ENCODE measurements at places on chromosomes 7 and 10.
A peak's percentile ranks its signal among the peaks of the same experiment; 100 is the strongest.

- no peak for DNase-seq
These were observed 32.8 kb downstream of the AGAP3 start for GRCh38 chr7:151119055-151119415.

- no peak for DNase-seq
These were observed 59.3 kb downstream of the BMPER start for GRCh38 chr7:33964417-33965182.

DNA sequence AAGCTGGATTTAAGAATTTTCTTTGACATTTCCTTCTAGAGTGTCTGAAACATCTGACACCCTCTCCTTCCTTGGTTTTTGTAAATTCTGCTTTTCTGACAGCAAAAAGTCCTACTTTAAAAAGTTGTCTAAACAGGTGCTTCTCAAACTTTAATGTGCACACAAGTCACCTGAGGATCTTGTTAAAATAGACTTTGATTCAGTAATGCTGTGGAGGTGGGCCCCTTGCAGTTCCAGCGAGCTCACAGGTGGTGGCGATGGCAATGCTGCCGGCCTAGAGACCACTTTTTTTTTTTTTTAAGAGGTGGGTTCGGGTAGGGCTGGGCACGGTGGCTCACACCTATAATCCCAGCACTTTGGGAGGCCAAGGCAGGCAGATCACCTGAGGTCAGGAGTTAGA is 77.1 kb downstream of the ABCC2 start:
- DNase-seq: no peak

DNA sequence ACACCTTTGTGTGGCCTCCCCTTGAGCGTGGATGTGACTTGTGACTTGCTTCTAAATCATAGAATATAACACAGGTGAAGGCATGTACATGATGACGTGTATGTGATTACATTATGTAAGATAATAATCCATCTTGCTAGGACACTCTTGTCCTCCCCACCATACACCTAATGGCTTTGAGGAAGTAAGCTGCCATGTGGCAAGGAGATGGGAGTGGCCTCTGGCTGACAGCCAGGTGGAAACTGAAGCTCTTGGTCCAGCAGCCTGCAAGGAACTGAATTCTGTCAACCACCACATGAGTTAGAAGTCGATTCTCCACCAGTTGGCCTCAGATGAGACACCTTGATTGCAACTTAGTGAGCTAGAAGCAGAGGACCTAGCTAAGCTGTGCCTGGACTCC is 67.4 kb upstream of the ELN start:
- no peak for DNase-seq

GRCh38 chr10:110840923-110841428 is 30.8 kb upstream of the PDCD4 start:
- DNase-seq: no peak

GRCh38 chr7:141860207-141860606 is 18.9 kb upstream of the PRSS37 start:
- DNase-seq: no peak

GRCh38 chr7:132321387-132321786 is 254.9 kb downstream of the PLXNA4 start:
- DNase-seq: no peak

DNA sequence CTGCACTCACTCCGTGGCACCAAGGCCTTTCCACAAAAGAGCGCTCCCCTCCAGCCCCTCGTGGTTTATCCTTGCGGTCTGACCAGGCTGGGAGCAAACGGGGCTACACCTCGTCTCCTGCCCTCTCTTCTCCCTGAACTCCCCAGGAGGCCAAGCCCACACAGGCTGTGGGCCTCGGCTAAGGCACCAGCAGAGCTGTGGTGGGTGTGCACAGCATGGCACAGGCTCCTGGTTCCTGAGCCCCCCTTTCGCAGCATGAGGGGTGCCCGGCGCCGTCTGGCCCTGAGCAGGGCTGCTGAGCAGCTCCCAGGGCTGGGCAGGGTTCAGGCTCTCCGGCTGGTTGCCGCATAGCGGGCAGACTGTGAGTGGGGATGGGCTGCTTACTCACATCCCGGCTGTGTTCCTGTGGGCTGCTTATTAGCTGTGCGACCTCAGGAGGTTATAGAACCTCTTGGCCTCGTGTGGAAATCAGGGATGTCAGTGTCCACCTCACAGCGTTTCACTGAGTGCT is 90.4 kb downstream of the ZMIZ1 start:
- no peak for DNase-seq

DNA sequence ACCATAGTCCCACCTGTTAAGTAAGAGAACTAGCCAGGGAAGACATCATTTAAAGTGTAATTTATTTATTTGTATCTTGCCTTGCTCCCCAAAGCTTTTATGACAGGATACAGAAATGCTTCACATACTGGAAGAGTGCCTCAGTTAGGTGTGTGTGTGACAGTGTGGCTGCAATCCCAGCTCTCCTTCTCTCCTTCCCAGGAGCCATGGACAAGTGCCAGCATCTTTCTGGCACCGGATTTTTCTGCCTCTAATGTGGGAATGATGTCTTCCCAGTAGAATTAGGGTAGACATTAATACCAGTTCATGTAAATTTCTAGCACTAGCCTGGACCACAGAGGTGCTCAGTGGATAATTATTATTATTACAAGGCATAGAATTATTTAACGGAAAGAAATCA is 30.3 kb upstream of the ATXN7L1 start:
- DNase-seq: no peak

- no peak for DNase-seq
These were observed 41.6 kb upstream of the FOXI2 start for GRCh38 chr10:127695431-127695830.

- DNase-seq: no peak
These were observed 36.7 kb downstream of the EGFR start for GRCh38 chr7:55055479-55055878.

GRCh38 chr7:94446308-94446707 is 51.6 kb downstream of the COL1A2 start:
- no peak for DNase-seq

GRCh38 chr7:33039903-33040292 is 22.7 kb downstream of the NT5C3A start:
- no peak for DNase-seq

- DNase-seq: peak; percentile 55
These were observed 75.5 kb downstream of the PAPSS2 start for GRCh38 chr10:87734987-87735827.

GRCh38 chr10:3330663-3331062 is 158.1 kb upstream of the PITRM1 start:
- DNase-seq: no peak

GRCh38 chr10:124033887-124034218 is 59.5 kb downstream of the CHST15 start:
- no peak for DNase-seq

DNA sequence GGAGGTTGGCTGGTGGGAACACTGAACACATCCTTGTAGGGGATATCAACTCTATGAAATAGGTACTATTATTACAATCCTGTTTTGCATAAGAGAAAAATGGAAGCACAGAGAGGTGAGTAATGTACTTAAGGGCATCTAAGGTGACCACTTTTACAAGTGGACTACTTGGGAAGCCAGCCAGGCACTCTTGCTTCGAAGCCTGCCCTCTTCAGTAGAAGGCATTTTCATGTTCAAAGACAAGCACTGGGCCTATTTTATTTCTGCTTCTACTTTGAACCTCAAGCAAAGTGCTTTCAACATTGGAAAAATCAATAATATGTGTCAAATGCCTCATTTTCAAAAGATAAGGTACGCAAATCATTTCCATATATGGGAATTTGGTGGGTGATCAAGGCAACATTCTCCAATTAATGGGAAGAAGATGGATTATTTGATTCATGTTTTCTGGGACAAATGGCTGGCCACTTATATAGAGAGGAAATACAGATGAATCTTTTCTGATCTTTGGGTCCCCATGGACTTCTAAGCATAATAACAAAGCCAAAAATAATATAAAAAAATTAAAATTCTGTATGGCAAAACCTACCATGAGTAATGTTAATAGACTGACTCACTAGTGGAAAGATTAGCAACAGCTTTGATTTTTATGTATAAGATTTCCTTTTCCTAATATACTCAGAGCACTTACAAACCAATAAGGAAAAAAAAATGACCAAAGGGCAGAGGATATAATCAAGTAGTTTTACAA is 270.2 kb downstream of the FRMD4A start:
- no peak for DNase-seq

- DNase-seq: no peak
These were observed 81.0 kb downstream of the EZH2 start for GRCh38 chr7:148803094-148803493.

DNA sequence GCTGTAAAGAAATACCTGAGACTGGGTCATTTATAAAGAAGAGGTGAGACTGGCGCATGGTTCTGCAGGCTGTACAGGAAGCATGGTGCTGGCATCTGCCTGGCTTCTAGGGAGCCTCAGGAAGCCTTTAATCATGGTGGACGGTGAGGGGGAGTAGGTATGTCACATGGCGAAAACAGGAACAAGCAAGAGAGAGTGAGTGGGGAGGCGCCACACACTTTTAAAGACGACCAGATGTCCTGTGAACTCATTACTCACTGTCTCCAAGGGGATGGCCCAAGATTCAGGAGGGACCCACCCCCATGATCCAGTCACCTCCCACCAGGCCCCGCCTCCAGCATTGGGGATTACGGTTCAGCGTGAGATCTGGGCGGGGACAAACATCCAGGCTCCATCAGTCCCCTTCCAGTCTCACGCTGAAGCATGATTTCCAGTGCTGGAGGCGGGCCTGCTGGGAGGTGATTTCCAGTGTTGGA is 3.2 kb downstream of the ZNF316 start:
- no peak for DNase-seq

DNA sequence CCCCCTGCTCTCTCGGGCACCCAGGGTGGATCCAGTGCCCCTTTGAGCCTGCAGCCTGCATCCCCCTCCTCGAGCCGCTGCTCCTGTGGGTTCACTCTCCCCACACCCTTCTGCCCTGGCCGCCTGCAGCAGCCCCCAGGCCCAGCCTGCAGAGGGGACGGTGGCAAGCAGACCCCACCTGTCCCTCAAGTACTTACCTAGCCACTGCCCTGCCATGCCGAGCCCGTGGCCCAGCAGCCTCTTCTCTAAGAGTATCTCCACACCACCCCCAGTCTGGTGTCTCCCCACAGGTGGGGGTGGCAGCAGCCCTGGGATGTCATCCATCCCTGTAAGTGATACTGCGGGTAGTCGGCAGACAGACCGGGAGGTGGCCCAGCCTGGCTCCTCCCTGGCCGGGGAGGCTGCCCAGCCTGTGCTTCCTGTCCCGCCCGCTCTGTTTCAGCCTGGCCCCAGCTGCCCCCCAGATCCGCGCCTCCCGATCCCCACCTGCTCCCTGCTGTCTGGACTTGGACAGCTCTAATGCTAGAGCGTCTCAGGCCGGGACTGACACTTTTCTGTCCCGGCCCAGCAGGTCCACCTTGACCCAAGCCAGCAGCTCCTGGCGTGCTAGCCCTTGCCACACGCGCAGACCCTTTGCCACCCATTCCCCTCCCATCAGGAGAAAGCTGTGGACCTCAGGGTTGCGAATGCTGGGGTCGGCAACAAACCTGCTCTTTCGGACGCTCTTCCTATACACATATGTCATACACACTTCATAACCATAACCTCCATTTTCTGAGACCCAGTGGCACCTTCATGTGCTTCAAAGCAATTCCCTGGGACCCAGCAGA is 25.0 kb downstream of the YKT6 start:
- no peak for DNase-seq

GRCh38 chr7:152579070-152579469 is 96.9 kb downstream of the XRCC2 start:
- no peak for DNase-seq

DNA sequence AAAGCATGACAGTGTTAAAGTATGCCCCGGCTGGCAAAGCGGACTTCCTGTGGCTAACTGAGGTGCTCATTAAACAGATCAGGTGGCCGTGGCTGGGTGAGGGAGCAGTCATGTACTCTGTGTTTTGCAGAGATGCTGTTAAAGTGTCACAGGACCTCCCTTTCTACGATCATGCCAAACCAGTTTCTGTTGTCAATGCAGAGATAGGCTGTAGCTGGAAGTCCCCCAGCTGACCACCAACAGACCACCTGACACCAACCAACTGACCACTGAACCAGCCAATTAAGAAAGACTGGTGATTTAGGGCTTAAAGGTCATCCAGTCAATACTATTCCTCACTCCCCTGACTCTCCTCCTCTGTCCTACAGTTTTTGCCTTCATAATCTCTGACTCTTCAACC is 431.1 kb upstream of the LRGUK start:
- peak; percentile 8 for DNase-seq

DNA sequence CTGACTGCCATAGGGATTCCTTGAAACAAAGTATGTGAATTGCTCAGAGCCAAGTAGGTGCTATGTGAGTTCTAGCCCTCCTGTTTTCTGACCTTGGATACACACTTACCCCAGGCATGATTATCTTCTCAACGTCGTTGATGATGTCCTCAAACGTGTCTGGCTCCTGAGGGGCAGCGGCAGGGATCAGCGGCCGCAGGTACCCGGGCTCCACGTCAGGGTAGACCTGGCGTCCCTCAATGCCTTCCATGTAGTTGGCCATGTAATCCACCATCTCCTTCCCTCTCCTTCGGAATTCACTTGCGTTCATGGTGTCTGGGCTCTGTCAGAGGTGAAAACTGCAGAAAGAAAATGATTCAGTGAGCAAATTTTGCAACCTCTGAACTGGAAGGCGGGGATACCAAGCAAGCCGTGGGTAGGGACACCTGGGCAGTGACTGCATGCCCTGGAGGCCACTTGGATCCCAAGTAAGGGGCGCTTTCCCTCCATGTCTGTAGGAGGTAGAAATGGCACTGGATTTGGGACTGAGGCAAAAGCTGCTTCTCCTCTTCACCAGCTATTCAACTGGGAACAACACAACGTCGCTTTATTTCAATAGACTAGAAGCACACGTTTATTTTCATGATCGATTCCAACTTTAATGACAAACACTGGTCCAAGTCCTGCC is 21.3 kb downstream of the DDC start:
- no peak for DNase-seq

- peak; percentile 94 for DNase-seq
These were observed 348.2 kb downstream of the PTPRN2 start for GRCh38 chr7:158239290-158239981.

DNA sequence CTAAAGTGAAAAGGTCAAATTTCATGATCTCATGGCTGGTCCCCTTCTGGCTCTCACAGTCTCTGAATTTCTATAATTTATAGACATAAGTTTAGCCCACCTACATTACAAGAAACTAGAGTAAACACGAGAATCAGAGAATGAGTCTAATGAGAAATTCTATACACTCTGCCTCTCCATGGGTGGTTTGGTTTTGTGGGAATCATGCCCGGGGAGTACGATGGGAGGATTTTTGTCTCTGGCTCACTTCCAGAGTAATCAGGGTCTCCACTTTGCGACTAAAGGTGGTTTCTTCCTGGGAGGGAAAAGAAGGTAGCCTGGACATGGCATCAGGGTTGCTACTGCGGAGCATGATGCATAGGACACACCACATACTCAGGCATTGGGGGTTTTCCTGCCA is 69.7 kb downstream of the MRC1 start:
- DNase-seq: no peak

GRCh38 chr10:22628309-22628708 is 86.1 kb downstream of the PIP4K2A start:
- no peak for DNase-seq

DNA sequence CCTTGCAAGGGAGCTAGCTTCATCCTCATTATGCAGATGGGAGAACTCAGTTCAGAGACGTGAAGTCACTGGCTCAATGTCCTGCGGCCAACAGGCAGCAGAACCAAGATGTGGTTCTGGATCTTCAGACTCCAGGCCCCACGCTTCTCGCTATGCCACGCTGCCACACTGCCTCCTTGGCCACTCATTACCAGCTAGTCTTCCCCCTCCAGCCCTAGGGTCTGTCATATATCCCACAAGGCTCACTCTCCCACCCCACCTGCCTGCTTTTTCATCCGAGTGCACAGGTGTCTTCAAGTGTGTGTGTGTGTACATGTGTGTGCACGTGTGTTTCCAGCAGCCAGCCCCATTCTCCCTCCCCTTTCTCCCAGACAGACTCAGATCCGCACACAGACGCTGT is 53.4 kb downstream of the DENND2A start:
- no peak for DNase-seq

All from NCI-H345 (cell line).